NCI-H2029 treated with DMSO at 0.1 percent for 48 hours (cell line): ENCODE measurements at places on chromosomes 2 and 18.

- no peak for DNase-seq
These were observed 632 bp downstream of the AFTPH start for GRCh38 chr2:64524604-64525316.

DNA sequence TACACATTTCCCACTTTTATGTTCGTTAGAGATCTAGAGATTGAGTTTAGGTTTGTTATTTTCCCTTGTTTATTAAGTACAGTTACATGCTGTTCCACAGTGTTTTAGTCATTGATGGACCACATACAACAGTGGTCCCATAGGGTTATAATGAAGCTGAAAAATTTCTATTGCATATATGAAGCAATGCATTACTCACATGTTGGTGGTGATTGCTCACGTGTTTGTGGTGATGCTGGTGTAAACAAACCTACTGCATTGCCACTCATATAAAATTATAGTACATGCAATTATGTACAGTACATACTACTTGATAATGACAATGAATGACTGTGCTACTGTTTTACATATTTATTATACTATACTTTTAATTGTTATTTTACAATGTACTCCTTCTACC lies 51.0 kb upstream of the NXPH2 start:
- DNase-seq = no peak

DNA sequence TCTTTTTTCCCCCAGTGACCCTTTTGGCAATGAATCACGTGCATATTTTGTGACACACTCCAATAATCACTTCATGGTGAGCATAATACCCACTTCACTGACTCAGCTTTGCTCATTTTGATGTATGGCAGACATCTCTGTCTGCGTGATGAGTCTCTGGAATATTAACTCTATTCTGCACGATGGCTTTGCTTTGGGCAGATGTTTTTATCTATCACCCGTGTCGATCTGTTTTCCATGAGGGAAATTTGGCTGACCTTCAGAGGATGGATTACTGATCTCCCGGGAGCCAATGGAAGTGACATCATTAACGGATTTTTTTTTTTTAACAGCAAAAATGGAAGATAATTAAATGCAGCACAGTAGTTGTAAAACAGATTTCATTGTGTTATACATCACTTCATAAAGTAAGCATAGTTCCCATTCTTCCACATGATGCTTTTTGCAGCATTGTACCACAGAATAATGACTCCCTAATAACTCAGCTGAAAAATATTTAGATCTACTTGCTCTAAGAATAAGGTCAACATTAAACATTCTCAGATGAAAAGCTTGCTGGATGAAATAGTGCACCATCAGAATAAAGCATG lies 29.8 kb downstream of the CDC42EP3 start:
- DNase-seq = no peak

GRCh38 chr2:192379736-192380135 lies 185.0 kb upstream of the TMEFF2 start:
- DNase-seq = no peak

DNA sequence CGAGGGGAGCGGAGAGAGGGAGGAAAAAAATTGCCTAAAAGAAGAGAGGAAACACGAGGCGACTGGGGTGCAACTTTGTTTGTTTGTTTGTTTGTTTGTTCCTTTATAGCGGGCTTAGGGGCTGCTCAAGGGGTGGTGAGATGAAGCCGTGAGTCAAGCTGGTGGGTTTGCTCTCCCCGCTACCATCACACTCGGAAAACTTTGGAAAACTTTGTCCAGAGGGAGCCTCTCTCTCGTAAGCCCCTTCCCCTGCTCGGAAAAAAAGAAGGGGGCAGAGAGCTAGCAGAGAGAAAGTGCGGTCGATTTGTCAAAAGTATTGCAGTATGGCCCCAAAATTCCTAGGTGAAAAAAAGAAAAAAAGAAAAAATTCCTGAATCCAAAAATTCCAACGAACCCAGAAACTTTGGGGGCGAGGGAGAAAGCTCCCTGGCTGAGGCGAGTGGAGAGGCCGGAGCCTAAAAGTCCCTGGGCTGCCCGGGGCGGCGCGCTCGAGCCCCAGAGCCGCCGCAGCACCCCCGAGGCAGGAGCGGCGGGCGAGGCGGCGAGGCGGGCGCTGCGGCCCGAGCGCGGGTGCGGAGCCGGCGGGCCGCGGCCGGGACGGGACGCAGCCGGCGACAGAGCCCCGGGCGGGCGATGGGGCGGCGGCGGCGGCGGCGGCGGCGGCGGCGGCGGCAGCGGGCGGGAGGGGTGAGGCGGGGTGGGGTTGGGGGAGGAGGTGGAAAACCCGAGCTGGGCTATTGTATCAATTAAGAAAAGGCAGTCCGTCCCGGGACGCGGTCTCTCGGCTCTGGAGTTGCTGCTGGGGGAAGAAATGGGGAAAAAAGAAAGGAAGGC lies 558 bp upstream of the CYP26B1 start:
- DNase-seq = no peak

DNA sequence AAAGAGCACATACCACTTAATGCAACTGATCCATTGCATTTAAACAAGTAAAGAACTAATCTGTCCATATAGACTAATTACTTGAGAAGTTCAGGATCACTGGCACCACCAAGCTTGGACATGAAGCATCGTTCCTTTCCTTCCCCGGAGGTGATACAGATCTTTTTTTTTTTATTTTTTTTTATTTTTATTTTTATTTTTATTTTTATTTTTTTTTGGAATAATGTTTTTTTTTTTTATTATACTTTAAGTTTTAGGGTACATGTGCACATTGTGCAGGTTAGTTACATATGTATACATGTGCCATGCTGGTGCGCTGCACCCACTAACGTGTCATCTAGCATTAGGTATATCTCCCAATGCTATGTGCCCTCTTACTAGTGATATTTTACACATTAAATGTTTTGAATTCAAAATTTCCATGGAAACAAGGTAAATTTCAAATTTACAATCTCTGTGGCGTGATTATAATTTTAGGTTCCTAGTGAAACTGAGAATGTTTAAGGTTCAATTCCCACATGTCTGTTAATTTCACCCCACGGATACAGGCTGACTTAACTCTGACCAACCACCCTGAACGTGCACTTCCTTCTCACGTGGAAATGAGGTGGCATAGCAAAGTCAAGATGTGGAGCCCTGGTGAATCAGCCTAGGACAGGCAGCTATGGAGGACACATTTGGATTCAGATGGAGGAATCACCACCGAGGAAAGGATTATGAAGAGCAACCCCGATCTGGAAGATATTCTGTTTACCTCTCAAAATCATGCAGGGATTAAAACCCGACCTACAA lies 101.6 kb upstream of the THOC1 start:
- DNase-seq = no peak

GRCh38 chr2:133456156-133456555 lies 112.1 kb downstream of the NCKAP5 start:
- no peak for DNase-seq

GRCh38 chr2:20229322-20230113 lies 4.6 kb upstream of the SDC1 start:
- no peak for DNase-seq

DNA sequence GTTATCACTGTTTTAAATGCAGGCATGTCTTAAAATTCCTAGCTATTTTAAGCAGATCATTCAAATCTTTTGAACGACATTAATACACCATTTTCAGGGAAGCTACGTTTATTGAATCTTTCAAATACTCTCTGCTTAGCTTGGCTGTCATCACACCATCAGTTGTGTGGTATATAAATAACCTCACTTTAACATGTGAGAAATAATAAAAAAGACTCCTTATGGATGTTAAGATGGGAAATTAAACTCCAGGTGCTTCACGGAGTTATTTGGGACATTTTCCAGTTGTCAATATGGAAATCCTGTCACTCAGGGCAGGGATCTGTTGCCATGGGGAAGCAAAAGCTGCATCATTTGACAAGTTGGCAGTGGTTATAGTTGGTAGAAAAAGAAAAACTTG lies 649.2 kb upstream of the CDH2 start:
- no peak for DNase-seq

- DNase-seq = peak; percentile 71
These were observed 247.9 kb downstream of the TSN start for GRCh38 chr2:122003196-122003940.

DNA sequence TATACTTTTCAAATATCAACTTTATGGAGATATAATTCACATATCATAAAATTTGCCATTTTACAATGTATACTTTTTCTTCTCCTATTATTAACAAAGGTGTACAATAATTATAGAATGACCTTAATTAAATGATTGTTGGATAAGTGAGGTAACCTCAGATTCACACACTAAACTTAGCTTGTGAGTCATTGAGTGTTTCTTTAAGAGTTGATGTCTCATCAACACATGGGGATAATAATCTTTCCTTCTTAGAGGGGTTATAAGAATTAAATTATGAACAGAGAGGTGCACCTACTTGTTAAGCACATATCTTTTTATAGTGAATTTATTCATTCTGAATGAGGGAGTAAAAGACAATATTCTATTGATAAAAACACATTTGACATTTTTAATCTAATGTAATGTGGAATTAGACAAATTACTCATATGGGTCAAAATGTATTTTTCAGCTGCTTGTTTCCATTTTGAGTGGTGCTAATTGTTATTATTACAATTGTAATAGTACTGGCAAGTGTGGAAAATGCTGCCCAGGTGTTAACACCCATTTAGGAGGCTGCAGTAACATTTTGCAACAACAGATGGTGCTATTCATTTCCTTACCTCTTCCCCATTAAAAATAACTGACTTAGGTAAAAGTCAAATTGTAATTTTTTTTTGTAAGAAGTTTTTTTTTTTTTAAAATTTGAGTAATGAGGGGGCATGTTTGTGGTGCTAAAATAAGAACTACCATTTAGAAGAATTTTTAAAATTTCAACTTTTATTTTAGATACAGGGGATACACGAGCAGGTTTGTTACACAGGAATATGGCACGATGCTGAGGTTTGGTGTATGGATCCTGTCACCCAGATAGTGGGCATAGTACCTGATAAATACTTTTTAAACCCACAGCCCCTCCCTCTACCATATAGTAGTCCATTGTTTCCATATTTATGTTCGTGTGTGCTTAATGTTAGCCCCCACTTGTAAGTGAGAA lies 32.1 kb upstream of the DYNAP start:
- DNase-seq = peak; percentile 4

DNA sequence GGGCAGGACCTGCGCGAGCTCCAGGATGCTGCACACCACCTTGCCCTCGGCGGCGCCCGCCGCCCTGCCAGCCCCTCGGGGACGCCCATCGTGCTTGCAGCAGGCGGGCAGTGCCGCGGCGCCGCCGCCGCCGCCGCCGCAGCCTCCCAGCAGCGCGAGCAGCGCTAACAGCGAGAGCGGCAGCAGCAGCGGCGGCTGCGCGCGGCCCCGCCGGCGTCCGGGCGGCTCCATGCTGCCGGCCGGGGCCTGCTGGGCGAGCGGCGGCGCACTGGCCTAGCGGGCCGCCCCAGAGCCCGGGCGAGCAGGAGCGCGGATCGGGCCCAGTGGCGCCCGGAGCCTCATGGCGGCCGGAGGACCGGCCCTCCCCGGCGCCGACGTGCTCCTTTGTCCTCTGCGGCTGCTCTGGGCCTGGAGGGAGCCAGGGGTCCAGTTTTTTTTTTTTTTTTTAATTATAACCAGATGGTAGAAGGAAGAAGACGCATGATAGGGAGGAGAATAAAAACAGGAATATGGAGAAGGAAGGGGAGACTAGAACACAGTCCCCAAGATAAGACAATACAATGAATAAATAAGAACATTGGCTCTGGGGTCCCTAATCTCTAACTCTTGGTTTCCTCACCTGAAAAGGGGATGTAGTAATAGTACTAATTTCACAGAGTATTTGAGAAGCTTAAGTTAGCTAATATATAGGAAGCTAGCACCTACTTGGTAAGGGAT lies 17.1 kb upstream of the ANKRD62 start:
- DNase-seq = no peak

DNA sequence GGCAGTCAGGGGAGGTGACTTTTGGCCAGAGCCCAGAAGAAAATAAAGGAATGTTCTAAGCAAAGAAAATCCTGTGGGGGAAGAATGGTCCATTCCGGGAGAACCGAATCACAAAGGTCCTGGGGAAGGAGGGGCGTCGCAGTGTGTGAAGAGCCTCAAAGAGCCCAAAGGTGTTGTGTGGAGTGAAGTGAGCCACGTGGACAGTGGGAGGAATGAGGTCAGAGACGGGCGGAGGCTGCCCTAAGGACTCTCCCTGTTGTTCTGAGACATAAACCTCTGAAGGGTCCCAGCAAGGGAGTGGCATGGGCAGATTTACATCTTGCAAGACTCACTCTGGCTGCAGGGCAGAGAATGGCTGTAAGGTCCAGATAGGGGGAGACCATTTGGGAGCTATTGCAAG lies 91.3 kb upstream of the SEC11C start:
- no peak for DNase-seq

DNA sequence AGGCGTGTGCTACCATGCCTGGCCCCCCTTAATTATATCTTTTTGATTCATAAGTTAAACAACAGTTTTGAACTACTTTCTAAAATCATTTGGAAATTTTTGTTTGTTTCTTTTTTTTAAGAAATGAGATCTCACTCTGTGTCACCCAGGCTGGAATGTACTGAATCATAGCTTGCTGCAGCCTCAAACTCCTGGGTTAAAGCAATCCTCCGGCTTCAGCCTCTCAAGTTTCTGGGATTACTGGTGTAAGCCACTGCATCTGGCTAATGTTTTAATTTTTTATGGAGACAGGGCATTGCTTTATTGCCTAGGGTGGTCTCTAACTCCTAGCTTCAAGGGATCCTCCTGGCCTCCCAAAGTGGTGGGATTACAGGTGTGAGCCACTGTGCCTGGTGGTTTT lies 71.5 kb downstream of the BABAM2 start:
- DNase-seq = no peak

GRCh38 chr2:72745679-72746368 lies 80.0 kb downstream of the EXOC6B start:
- DNase-seq = peak; percentile 22

- DNase-seq = no peak
These were observed 106.2 kb downstream of the HDAC4 start for GRCh38 chr2:239294571-239295054.

- DNase-seq = no peak
These were observed 2.1 kb upstream of the LRRFIP1 start for GRCh38 chr2:237625216-237625705.

DNA sequence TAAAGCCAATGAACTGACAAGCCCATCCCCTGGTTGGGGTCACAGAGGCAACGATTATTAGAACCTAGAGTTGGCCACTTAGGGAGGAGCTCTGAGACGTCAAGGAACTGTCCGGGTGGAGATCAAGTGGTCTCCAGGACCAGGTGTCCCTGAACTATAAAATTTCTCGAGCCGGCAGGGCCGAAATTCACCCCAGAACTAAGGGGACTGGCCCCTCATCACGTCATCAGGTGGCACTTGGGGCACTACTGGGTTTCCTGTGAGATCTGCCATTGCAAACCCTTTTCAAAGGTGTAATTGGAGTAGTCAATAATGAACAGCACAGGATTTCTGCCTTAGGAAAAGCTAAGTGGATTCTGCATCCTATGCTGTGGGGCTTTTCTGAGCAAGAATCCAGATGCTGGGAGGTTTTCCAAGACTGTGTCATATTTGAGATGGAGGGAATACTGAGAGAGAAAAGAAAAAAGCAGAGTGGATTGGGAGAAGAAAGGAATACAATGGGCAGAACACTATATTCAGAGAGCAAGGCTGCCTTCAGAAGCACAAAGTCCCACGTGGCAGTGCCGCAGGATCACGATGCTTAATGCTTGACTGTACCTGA lies 113.6 kb downstream of the ALPK2 start:
- DNase-seq = no peak

- no peak for DNase-seq
These were observed 304.7 kb upstream of the TMEFF2 start for GRCh38 chr2:192499476-192499875.

GRCh38 chr2:45264227-45265225 lies 255.3 kb upstream of the SIX2 start:
- DNase-seq = no peak

GRCh38 chr18:64403784-64404503 lies 255.1 kb upstream of the LINC00305 start:
- no peak for DNase-seq
